ENCODE measurements at places on chromosomes 16 and 17.

DNA sequence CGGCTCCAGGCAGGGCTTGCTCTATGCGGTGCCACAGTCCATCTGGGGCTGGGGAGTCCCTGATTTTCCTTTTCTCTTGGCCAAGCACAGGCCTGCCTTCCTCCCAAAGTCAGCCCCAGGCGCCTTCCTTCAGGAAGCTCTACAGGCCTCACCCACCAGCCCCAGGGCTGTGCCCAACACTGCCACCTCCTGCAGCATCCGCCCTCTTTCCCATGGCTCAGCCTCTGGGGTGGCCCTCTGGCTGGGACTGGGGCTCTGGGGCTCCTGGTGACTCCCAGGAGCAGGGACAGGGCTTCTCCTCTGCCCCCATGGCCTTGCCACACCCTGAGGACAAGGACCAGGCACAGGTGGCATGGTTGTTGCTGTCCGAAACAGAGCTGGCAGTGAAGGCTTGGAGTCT is 817 bp downstream of the ITGB4 start:
- DNase-seq: peak; percentile 78

GRCh38 chr16:85575920-85576319 is 37.2 kb upstream of the GSE1 start:
- DNase-seq: no peak

GRCh38 chr17:48503747-48504146 is 27.1 kb downstream of the HOXB1 start:
- DNase-seq: no peak

GRCh38 chr16:71974068-71974818 is 26.0 kb downstream of the PKD1L3 start:
- no peak for DNase-seq

- DNase-seq: no peak
Observed at GRCh38 chr16:88351491-88352101, 31.2 kb upstream of the ZNF469 start.

- no peak for DNase-seq
Observed at GRCh38 chr16:57725554-57725953, 10.0 kb upstream of the KATNB1 start.

GRCh38 chr17:12814718-12815117 is 25.4 kb downstream of the ARHGAP44 start:
- DNase-seq: no peak

DNA sequence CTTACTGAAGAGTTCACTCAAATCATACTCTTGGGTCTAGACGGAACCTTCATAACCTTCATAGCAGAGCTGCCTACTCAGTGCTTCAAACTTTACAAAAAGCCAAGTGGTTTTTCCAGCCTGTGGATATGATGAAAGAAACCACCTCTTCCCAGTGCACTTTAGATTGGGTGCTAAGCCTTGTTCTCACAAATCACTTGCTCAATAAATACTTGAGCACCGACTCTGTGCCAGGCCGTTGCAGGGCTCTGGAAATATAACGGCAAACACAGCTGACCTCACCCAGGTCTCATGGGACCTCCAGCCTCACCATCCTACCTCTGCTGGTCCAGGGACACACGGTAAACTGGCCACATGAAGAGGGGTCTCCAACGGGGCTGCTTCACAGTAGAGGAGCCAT is 35.7 kb downstream of the CDRT4 start:
- DNase-seq: no peak

DNA sequence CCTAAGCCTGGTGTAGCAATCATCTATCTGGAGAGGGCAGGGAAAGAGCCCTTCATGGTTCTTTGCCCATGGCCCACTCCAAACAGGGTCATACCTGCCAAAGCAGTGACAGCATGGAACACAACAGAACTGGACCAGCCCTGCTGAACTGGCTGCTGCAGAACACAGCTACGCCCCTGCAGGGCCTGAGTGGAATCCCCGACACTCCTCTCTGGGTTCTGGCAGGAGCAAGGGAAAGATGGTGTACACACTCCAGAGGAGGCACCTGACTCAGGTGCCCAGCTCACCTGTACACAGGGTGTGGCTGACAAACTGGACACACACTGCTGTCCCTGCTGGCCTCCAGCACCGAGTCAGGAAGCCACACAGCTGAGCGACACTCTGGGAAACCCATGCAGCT is 19.8 kb downstream of the MIEF2 start:
- no peak for DNase-seq

DNA sequence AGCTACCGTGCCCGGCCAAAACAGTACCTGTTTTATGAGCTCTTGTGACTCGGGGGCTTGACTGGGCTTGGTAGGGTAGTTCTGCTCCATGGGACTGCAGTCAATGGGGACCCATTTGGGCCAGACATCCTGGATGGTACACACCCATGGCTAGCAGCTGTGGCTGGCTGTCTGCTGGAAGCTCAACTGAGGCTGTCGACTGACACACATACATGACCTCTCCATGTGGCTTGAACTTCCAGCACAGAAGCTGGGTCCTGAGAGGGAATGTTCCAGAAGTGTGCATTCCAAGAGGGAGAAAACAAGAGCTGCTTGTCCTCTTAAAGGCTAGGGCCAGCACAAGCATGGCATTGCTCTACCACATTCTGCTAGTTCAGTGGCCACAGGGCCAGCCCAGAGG is 14.9 kb upstream of the NKD1 start:
- DNase-seq: no peak

DNA sequence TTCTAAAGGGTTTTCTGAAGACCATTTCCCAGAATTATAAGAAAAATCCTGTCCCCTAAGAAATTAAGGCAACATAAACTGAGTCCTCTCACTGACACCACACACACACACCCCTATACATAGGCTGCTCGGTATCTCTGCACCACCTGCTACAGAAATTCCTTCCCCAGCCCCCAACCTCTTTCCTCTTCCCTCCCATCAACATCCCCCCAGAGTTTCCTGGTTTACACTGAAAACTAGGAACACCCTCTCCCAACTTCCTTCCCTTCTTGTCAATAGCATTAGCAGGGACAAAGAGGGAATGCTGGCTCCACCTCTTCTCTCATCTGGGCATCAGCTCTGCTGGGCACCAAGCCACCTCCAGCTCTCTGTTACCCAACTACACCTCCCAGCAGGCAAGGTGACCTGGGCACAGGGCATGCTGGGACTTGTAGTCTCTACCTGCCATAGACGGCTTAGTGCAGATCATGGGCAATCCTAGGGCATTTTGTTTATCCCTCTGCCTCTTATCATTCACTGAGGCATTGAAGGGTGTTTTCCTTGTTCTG is 15.7 kb downstream of the CAVIN1 start:
- DNase-seq: peak; percentile 91

DNA sequence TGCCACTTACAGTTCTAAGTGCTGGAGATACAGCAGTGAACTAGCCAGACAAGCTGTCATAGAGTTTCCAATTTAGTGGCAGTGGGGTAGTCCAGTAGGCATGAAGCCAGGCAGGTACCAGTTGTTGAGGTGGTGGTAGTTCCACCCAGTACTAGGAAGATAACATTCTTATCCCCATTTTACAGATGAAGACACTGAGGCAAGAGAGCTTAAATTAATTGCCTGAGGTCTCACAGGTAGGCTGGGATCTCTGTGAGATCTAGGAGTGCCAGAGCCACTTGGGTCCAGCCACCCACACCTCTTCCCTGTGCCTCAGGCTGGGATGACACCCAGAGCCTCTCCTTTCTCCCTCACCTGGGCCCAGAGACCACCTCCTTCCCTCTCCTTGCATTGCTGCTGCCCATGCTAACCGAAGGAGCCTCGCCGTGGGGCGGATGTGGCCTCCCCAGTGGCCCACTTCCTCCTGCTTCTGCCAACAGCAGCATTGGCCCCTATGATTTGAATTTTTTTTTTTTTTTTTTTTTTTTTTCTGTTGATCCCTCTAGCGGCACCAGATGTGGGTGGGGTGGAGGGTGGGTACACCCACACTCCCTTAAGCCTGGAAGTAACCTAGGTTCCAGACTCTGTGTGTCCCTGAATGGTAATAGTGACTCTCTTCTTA is 114.0 kb downstream of the PRKCB start:
- no peak for DNase-seq

DNA sequence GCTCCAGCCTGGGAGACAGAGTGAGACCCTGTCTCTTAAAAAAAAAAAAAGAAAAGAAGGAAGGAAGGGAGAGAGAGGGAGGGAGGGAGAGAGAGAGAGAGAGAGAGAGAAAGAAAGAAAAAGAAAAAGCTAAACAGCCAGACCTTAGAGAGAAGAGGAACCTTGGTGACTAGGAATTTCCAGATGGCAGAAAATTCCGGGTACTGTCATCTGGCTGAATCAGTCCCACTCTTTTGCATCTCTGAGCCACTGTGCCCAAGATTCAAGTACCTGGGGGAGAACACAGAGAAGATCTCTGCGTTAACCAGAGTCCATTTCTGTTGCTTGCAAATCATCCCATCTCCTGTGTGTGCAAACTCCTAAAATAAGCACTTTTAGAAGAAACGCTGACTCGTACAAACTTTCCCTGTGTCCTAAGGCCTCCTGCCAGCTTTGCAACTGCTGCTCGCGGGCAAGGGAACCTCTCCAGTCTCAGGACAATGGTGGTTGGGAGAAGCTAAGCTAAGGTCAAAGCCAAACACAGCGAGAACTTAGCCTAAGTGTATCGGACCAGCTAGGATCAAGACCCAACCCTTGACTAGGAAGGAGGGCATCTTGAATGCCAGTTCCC is 18.0 kb downstream of the BMERB1 start:
- DNase-seq: no peak

GRCh38 chr17:82718986-82719685 is 2.6 kb downstream of the FN3KRP start:
- DNase-seq: no peak

DNA sequence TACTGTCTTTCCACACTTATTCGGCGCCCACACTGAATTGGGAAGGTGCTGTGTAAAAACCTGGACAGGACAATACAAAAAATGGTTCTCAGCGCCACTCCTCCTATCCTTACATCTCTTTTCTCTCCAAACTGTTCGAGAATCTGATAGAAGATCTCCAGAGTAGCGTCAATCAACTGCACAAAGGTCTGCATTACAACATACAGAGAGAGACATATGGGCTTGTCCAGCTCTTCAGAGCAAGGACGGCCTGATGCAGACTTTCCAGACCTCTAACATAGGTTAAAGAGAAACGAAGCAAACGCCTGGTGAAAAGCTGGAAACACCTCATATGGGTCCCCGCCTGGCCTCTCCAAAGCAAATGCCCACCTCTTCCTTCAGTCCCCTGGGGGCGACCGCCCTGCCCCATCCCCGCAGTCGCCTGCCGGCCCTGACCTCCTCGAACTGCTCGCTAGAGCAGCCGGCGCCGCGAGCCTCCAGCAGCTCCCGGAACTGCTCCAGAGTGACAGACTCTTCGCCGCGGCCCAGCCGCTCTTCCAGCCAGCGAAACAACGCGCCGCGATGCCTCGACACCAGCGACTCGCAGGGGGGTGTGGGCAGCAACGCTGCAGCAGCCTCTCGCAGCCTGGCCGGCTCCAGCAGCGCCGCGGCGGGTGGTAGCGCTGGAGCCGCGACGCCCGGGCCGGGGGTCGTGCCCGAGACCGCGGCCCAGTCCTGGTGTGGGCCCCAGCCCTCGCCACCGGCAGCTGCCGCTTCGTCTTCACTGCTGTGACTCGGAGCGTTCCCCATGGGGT is 526 bp downstream of the ZZEF1 start:
- DNase-seq: peak; percentile 25

DNA sequence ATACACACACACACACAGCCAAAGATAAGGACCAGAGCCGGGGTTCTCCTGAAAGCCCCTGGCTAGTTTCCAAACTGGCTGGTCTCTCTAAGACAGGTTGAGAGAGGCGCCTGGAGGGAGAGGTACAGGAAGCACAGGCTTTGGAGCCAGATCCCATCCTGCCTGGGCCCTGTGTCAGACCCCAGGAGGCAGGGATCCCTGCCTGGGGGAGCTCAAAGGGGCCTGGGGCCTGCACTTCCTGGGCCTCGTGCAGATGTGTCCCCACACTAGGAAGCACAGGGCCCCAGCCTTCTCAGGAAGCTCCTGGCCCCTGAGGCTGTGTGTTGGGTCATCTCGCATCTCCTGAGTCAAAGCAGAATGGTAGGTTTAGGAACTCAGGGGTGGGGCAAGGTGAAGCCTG is 16.0 kb downstream of the SLC5A10 start:
- no peak for DNase-seq

DNA sequence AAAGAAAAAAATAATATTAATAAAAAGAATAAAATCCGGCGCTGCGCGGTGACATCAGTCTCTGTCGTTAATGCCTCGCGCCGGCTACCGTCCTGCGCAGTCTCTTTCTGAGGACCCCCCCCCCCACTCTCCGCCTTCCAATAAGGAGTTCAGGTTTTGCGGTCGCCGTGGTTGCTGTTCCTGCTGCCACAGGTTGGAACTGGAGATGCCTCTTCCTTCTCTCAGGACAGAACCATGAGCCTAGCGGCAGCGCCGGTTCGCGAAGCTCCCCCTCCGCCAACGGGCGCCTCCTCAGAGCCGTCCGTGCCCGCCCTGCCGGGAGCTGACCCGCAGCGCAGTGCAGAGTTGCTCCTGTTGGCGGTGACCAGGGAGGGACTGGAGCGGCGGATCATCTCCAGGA is 2093.4 kb downstream of the TP53TG3F start:
- no peak for DNase-seq

- DNase-seq: no peak
Observed at GRCh38 chr16:49663081-49664065, 192.5 kb downstream of the ZNF423 start.

DNA sequence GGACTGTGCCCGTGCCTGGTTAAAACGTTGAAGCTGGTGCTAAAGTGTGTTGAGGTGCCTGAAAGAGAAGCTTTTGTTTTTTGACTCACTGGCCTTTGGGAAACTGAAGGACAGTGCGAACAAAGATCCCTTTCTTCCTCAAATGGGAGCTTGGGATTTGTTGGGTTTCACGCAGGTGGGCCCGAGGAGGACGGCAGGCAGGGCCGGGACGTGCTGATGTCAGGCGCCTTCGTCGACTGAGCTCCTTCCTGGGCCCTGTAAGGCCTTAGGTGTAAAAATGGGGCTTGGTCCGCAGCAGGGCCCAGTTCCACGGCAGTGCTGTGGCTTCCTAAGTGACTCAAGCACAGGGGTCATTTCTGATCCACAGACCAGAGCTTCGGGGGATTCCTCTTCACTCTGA is 106.9 kb downstream of the BANP start:
- DNase-seq: no peak

- DNase-seq: peak; percentile 7
Observed at GRCh38 chr17:72175787-72176515, 55.1 kb downstream of the SOX9 start.

DNA sequence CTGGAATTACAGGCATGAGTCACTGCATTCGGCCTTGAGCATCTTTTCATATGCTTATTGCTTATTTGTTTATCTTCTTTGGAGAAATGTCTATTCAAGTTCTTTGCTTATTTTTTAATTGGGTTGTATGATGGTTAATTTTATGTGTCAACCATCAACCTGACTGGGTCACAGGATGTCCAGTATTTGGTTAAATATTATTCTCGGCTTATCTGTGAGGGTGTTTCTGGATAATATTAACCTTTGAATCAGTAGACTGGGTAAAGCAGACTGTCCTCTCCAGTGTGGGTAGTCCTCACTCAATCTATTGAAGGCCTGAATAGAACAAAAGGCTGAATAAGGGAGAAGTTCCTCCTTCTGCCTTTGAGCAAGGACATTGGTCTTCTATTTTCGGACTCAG is 142.0 kb downstream of the SSH2 start:
- no peak for DNase-seq

GRCh38 chr17:55654821-55655220 is 67.8 kb downstream of the TMEM100 start:
- DNase-seq: no peak

GRCh38 chr17:65371702-65372101 is 189.7 kb downstream of the AXIN2 start:
- DNase-seq: peak; percentile 77

GRCh38 chr16:78240459-78241222 is 141.2 kb downstream of the WWOX start:
- peak; percentile 63 for DNase-seq

- no peak for DNase-seq
Observed at GRCh38 chr16:2815299-2815771, 1.7 kb upstream of the PRSS21 start.

All from HT-29 (cell line).